A172 (cell line): ENCODE measurements at places on chromosomes 7 and 10. TPM values are rescaled to one million over a fixed set of nuclear protein-coding genes. Genes with fewer than 3 reads are reported as not detected.

ADARB2 gene
- 0.38 and 1.2 TPM in 2 replicates for total RNA-seq

FAM171A1 gene
- total RNA-seq: 37.8 and 44.1 TPM in 2 replicates

- no peak for DNase-seq
Measured at GRCh38 chr7:108528183-108528712, 2.3 kb upstream of the PNPLA8 start.

DNA sequence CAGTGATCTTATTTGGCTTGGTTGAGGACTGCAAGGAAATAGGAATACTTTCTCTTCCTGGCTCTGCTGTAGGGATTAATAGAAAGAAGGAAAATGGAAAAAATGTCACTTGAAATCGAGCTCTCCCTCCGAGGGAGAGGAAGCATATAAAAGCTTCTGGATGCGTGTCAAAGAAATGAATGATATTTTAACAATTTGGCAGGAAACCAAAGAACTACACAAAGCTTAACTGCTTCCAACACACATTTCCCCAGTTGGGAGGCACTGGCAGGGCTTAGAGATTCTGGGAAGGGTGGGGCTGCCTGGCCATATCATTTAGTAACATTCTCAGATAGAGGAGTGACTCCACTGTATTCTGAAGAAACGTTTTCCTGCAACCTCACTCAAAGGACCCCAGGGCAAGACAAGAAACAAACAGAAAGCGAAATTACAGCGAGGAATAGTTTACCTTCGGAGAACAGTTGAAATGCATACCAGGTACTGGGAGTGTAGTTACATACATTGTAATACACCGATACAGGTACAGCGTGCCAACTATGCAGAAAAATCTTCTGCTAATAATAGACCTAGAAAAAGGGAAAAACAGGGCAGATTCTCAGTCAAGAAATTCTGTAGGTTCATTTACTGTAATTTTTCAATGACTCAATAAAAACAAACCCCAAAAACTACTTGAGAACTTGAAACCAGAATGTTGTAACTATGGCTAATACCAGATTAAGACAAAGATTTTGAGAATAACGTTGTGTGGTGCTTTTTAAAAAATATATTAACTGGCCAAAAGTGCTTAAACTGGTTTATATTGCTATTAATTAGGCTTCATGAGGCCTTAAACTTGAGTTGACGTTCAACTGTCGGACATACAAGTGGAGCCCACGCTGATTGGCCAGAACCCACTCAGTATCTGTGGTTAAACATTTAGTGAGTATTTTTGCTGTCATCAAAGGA lies 75.7 kb upstream of the ASAH2 start:
- peak; percentile 65 for DNase-seq

ADAM8 gene
- total RNA-seq: 0.31 and 0.93 TPM in 2 replicates

DNA sequence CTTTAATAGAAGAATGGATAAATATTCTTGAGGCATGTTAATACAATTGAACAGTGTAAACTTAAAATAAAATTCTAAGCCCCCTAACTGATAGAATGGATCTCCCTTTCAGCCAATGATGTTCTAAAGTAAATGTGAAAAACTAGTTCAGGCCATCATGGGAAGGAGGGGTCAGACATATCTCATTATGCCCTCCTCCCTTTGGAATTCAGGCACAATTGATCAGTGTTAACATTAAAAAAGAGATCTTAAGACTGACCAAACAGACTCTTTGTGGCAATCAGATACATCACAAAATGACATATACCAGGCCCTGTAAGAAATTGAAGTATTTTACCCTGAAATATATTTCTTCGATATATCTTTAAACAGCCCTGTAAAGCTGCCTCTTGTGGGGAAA lies 683.0 kb upstream of the LRRTM3 start:
- DNase-seq: no peak

GRCh38 chr7:65846008-65846570 lies 26.8 kb upstream of the VKORC1L1 start:
- no peak for DNase-seq

DNA sequence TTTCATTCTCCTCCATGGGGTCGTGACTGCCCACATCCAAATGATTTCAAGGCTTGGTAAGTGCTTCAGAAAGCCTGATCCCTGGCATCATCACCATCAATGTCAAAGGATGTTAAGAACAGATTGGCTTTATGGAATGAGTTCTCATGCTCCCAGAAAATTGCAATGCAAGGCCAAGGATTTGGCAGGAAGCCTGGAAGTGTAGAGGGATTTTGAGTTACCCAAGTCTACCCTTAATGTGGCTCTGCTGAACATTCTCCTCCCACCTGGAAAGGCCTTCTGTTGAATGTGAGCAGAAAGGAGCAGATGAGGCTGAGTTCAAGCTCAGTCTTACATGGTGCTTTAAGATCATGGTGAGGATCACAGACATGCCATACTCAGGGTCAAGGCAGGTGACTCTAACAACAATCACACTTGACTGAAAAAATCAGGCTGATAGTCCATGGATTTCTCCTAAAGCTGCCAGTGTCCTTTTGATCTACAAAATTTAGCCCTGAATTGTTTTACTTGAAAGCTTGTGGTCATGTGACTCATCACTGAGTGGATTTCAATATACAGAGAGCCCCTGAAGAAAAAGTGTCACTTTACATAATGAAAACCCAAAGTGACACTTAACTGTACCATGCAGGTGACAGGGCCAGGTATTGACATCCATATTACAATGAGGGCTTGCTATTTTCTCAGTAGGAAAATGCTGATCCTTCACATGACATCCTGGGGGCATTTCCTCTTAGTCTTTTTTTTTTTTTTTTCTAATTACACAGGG lies 111.1 kb upstream of the PDLIM1 start:
- no peak for DNase-seq

SLC18A2 gene
- total RNA-seq: not detected in 2 replicates

DNA sequence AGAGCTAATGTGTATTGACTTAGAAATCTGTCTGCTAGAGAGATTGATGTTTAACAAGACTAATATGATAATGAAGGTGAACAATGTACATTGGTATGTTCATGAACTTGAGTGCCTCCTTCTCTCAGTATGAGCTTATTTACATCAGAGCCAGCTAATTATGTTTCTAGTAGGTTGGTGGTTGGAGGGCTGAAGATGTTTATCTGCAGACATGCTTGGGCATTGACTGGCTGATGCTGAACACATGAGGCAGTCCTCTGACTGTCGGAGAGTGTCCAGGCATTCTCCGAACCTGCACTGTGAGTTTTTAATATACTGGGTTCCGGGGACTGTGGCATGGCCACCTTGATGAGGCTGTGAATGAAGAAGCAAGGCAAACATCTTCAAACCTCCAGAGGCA lies 47.5 kb downstream of the BMPER start:
- no peak for DNase-seq

NEURL1 gene
- total RNA-seq: 0.17 TPM in 1 of 2 replicates, not detected in the other

CCNY gene
- 44.4 and 49.9 TPM in 2 replicates for total RNA-seq

GRCh38 chr7:2800931-2801688 lies 43.0 kb downstream of the GNA12 start:
- DNase-seq: peak; percentile 71

ACTL6B gene
- not detected in 2 replicates for total RNA-seq

- DNase-seq: no peak
Measured at GRCh38 chr10:46289209-46289810, 2.5 kb downstream of the ANTXRL start.
